Left colon (tissue), 2 donors: ENCODE measurements at places on chromosomes 4 and X. TPM values are rescaled to one million over a fixed set of nuclear protein-coding genes. Genes with fewer than 3 reads are reported as not detected.

DNA sequence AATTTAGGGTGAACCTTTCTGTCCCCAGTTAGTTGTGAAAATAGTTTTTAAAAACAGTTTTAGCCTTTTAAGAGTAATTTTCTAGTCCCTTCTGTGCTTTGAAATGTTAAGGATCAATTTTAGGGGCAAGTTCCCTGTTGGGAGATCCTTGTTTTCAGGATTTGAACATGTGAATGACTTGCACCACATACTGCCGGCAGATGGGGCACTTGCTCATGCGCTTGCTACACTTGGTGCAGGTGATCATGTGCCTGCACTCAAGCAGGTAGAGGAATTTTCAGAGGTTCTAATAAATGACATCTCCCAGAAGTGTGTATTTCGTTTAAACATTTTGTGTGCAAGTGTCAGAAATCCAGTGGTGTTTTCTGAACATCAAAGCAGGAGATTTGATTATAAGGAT is 195.9 kb downstream of the CHM start:
- peak; percentile 37 for DNase-seq

- no peak for DNase-seq
Measured at GRCh38 chr4:38821739-38822138, 17.1 kb upstream of the TLR1 start.

DNA sequence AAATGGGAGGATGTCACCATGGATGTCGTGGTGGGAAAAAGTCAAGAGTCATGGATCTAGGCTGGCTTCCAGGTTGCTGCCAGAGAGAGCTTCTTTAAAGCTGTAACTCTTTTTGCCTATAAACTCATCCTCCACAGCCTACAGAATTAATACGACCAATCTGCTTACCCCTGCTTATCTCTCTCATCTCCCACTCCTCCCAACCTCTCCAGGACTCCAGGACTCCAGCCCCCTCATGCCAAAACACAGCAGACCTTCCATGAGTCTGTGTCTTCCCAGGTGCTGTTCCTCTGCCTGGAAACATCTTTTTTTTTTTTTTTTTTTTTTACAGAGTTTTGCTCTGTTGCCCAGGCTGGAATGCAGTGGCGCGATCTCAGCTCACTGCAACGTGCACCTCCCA is 15.3 kb upstream of the SLC10A4 start:
- DNase-seq = no peak

DNA sequence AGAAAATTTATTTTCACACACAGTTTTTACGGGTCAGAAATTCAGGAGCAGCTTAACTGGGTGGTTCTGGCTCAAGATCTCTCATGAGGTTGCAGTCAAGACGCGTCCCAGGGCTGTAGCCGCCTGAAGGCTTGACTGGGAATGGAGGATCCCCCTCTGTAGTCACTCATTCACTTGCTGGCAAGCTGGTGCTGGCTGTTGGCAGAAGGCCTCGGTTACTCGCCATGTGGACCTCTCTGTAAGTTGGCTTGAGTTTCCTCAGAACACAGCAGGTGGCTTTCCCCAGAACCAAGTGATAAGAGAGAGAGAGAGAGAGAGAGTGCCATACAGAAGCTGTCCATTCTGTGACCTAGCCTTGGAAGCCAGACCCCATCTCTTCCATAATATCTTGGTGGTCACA is 132.8 kb downstream of the DCLK2 start:
- no peak for DNase-seq

- DNase-seq = no peak
Measured at GRCh38 chr4:146634825-146635224, 3.9 kb upstream of the POU4F2 start.

- DNase-seq = no peak
Measured at GRCh38 chr4:145934434-145935047, 4.1 kb downstream of the ZNF827 start.

DNA sequence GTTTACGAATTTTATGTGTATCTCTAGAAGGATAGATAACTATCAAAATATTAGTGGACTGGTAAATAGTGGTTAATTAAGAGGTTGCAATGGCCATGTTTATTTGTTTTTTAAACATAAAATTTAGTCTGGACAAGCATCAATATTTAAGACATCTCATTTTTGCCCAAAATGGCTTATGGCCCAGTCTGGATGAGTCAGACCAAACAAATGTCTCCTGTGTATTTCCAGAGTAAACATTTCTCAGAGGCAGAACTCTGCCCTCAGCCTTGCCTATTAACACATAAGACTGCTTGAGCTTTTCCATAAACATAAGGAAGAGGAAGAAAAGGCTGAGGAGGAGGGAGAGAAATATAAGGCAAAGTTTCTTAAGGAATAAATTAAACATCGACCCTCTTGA is 277.1 kb upstream of the DIAPH2 start:
- no peak for DNase-seq

DNA sequence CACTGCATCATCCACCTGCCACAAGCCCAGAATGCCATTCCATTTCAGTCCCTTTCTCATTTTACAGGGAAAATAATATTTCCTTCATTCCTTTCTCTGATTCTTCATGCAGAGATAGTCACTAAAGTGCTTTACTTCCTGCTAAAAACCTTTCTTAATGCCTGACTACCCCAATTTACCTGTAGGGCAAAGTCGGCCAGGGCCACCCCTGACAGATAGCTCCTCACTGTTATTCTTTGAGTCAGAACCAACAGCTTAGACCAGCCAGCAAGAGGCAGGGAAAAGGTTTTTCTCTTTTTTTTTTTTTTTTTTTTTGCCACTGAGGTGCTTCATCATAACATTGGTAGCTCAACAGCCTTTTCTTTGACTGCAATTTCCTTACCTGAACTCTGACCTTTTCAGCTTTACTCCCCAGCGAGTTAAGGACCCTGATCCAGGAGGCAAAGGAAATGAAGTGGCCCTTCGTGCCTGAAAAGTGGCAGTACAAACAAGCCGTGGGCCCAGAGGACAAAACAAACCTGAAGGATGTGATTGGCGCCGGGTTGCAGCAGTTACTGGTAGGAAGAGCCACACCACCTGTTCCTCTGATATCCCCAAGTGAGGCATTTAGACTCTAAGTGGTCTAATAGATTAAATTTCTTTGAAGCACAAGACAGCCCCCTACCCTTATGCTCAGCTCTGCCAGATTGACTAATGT is 85.0 kb downstream of the ALPK1 start:
- no peak for DNase-seq

GRCh38 chr4:80112236-80112635 is 39.2 kb upstream of the ANTXR2 start:
- peak; percentile 24 for DNase-seq

DNA sequence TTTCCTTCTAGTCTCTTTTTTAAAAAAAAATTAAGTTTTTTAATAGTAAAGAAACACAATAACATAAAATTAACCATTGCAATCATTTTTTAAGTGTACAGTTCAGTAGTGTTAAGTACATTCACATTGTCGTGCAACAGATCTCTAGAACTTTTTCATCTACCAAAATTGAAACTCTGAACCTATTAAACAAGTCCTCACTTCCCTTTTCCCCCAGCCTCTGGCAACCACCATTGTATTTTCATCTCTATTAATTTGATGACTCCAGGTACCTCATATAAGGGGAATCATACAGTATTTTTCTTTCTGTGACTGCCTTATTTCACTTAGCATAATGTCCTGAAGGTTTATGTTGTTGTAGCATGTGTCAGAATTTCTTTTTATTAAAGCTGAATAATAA is 31.8 kb downstream of the MSL3 start:
- DNase-seq = no peak

GRCh38 chrX:103791228-103791627 is 14.6 kb downstream of the PLP1 start:
- no peak for DNase-seq

- DNase-seq = no peak
Measured at GRCh38 chr4:102543030-102543928, 42.1 kb downstream of the NFKB1 start.

DNA sequence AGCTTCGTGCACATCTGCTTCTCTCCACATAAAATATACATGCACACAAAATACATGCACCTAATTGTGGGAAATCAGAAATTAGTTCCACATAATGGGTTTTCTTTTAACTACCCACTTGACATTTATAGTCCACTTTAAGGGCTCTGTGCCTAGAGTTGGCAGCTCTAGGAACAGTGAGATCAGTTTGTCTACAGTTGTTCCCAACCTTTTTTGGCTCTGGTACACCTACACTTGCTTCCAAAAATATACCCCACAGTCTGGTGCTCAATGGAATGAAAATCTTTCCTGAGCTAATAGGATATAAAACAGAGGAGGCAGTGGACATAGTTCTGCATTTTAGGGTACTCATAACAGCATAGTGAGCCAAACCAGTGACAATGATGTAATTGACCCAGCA is 36.1 kb downstream of the HDAC8 start:
- DNase-seq = no peak

GRCh38 chrX:31136144-31136611 is 64.3 kb upstream of the FTHL17 start:
- DNase-seq = no peak

DNA sequence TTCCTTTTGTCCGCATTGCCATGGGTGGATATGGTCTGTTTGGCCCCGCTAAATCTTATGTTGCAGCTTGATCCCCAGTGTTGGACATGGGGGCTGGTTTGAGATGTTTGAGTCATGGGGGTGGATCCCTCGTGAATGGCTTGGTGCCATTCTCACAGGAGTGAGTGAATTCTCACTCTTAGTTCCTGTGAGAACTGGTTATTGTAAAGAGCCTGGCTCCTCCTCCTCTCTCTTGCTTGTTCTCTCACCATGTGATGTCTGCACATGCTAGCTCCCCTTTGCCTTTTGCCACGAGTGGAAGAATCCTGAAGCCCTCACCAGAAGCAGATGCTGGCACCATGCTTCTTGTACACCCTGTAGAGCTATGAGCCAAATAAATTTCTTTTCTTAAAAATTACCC is 22.6 kb upstream of the STBD1 start:
- no peak for DNase-seq

DNA sequence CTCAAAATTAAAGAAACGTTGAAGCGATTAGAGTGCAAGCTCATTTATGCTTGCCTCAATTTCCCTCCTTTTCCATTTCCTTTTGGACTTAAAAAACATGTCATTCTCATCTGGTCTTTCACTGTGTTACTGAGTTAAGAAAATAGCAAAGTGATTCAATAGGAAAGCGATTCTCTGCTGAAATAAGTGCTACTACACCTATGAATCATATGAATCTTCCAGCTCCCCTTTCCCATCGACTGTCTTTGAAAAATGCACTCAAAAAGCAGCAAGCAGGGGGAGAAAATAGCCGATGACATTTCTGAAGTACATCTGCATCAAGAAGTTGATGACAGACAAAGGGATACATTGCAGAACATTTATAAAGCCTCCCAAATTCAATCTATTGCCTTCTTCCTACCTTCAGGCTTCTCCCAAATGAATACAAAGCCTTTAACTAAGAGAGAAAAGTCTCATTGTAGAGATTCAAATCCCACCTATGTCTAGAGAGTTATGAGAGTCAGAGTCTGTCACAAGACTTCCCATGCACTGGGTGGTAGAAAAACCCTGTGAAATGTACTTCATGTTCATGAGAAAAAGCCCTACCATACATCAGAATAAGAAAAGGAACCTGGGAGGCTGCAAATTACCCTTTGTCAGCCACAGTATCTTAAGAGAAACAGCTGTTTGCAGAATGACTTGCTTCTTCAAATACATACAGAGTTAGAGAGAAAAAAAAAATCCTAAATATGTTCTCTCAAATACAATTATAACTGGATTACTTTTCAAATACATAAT is 78.9 kb downstream of the MBNL3 start:
- no peak for DNase-seq

- DNase-seq = no peak
Measured at GRCh38 chr4:35771571-35771970, 472.7 kb downstream of the ARAP2 start.

DNA sequence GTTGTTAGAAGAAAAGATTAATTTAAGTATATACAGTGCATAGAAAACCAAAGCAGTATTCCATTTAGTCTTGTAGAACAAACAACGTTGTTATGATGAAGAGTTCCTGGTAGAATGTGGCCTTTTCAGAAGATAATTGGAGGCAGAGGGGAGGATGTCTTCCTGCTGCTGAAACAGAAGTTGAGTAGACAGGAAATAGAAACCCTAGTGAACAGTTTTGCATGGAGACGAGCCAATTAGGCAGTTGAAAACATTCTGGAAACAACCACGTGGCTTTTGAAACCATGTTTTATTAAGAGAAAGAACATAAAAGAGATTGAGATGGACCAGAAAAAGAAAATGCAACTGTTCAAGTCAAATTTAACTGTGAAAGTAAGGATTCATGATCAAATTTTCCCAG is 325.2 kb downstream of the CAMK2D start:
- no peak for DNase-seq

MAGEB6 gene
- total RNA-seq = not detected

STK32B gene
- total RNA-seq = 0.40 TPM

SMS gene
- total RNA-seq = 55.4 TPM

NAP1L3 gene
- 0.43 TPM for total RNA-seq

ARR3 gene
- total RNA-seq = 1.2 TPM

ZNF630 gene
- total RNA-seq = 3.3 TPM

PRICKLE3 gene
- 11.5 TPM for total RNA-seq
